NCI-H2081 treated with DMSO at 0.1 percent for 48 hours (cell line): ENCODE measurements at places on chromosomes 1 and 21.

DNA sequence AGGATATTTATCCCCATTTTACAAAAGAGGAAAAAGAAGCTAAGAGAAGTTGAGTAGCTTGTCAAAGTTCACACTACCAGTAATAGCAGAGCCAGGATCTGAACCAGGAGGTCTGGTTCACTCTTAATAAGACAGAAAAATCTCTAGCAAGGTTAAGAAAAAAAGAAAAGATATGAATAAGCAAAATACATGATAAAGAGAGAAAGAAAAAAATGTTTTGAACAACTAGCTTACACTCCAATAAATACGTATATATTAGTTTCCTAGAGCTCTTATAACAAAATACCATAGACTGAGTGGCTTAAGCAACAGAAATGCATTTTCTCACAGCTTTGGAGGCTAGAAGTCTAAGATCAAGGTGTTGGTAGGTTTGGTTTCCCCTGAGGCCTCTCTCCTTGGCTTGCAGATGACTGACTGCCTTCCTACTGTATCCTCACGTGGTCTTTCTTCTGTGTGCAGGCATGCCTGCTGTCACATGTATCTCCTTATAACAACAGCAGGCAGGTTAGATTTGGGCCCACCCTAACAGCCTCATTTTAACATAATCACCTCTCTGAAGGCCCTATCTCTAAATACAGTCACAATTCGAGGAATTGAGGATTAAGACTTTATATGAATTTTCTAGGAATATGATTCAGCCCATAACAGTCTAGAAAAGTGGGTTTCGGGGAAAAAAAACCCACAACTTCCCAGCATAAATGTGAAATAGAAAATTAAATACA, 60.4 kb downstream of the LEPR start:
- DNase-seq, result no peak

DNA sequence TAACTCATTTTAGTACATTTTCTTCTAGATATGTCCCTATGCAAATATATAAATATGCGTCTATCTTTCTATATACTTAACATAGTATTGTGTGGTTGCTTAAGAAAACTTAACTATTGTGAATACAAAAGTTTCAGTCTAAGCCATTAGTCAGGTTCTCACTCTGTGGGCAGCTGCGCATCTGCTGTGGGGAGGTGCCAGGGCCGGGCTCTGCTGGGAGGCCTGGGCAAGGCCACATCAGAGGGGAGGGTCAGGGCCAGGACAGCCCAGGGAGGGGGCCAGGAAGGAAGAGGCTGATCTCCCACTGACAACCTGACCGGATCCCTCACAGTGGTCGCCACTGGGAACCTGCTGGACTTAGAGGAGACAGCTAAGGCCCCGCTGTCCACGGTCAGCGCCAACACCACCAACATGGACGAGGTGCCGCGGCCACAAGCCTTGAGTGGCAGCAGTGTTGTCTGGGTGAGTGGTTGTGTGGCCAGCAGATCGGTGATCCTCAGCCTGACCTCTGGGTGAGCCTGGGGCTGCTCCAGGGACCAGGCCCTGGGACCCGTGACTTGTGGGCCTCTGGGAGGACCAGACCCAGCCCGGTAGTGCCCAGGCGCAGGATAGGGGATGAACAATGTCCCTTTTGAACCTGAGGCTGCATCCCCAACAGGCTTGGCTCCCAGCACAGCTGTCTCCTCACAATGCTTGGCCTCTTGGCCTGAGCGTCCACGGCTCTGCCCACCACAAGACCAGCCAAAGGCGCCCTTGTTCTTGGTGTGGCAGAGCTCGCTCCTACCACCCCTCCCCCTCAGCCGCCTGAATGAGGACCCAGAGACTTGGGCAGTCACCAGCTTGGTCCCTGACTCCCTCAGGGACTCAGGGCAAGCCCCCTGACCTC, 20.2 kb downstream of the LDLRAP1 start:
- no peak for DNase-seq

DNA sequence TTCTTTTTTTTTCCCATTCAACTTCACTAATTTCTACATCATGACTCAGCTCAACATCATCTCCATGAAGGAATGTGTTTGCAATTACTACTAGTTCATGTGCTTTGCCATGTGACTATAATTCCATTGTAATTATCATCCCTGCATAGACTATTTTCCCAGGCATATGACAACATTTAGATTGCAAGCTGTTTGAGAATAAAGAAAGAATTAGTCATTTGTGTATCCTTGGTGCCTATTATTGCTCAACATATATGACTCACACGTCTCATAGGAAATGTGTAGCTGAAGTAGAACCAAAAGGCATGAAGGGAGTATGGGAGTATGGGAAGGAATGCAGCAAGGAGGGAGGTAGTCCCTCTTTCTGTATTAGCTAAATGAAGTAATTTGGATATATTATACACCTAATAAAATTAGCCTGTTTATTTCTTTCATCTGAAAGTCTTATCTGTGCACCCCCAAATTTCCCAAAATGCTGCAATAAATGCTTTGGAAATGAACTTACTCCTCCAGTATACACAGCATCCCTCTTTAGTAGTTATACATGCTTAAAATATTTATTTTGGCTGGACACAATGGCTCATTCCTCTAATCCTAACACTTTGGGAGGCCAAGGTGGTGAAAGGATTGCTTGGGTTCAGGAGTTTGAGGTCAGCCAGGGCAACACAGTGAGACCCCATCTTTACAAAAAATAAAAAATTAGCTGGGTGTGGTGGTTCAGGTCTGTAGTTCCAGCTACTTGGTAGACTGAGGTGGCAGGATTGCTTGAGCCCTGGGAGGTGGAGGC, 316.9 kb upstream of the ADGRL4 start:
- no peak for DNase-seq

- no peak for DNase-seq
Observed at GRCh38 chr1:168468042-168468809, 75.6 kb downstream of the XCL2 start.

DNA sequence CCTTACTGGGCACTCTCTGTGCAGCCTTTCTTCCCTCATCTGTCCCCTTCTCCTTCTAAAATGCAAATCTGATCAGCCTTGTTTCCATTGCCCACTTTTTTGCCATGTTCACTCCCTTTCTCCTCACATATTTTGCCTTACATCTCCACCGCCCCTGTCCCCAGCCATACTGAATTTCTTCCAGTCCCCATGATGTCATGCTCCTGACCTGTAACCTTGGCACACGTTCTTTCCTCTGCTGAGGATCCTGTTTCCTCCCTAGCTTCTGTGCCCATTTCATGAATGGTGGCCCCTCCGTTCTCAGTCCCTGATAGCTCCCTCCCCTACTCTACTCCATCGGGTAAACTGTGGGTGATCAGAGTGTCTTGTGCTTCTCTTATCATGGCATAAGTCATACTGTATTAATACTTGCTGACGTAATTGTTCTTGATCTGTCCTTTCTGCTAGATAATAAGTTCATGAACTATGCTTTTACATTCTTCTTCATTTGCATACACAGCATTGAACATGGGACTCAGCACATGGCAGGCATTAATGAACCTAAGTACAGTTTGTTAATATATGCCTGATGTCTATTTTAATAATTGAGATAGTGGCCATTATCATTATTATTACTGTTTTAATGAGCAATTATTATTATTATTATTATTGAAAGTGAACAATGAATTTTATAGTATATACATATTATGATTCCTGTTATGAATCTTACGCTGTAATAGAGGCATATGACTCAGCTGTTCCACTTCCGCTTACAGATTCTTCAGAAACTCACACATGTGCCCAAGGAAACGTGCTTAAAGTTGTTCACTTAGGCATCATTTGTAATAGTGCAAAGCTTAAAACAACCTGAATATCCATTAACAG, 28.5 kb downstream of the MAP3K21 start:
- DNase-seq, result no peak

- DNase-seq, result no peak
Observed at GRCh38 chr1:35454616-35455015, 102.6 kb downstream of the KIAA0319L start.

GRCh38 chr1:54866801-54867716, 19.9 kb downstream of the DHCR24 start:
- no peak for DNase-seq

GRCh38 chr1:43493661-43494450, 36.8 kb upstream of the PTPRF start:
- DNase-seq, result no peak

- no peak for DNase-seq
Observed at GRCh38 chr1:203177470-203178039, 1.9 kb upstream of the MYBPH start.

DNA sequence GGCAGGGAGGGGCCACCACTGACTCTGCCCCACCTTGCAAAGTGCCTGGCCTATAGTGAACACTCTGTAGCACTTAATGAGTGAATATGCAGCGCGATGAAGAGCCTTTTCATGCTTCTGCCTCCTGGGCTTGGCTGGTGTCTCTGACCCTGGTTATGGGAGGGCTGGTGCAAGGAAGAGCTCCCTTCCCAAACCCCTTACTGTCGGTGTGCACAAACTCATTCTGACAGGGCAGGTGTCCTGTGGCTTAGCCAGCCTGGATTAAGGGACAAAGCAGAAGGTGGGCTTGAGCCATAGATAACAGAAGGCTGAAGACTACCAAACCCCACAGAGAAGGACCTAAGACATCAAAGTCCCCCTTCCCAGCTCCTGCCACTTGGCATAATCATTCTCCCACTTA, 2.0 kb upstream of the NCMAP start:
- no peak for DNase-seq

- DNase-seq, result no peak
Observed at GRCh38 chr1:99644279-99645004, 1.5 kb upstream of the PALMD start.

- no peak for DNase-seq
Observed at GRCh38 chr1:53037159-53037558, 24.9 kb upstream of the PODN start.

GRCh38 chr1:246971090-246971721, 36.7 kb downstream of the ZNF695 start:
- DNase-seq, result no peak

DNA sequence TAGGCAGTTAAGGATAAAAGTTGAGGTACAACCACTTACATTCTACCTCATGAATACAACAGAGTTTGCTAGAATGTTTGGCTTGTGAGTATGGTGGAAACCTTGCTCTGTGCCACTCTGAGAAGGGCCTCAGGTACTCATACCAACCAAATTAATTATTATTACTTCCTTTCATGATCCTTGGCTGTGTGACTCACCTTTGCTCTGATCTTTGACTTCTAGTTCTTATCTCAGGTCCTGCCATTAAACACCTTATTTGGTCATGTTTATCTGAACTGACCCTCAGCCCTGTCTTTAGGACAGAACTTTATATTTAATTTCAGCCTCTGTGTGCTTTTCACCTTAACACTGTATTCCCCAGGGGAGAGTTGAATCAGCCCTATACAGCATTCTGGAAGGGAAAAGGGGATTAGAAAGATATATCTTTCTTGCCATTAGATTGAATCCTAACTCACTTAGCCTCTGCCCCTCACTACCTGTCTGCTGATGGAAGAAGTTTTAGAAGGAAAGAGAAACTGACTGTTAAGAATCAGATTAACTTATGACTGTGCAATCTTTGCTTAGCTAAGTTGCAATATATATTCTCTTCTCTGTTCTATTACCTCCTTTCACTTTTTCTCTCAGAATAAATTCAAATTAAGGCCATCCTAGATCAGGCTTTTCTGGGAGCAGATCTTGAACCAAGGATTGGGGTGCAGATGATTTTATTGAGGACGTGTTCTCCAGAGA, 260.4 kb upstream of the DPYD start:
- no peak for DNase-seq

- DNase-seq, result no peak
Observed at GRCh38 chr1:198132060-198132781, 24.6 kb upstream of the NEK7 start.

- no peak for DNase-seq
Observed at GRCh38 chr1:91124989-91125417, 103.2 kb upstream of the ZNF644 start.

DNA sequence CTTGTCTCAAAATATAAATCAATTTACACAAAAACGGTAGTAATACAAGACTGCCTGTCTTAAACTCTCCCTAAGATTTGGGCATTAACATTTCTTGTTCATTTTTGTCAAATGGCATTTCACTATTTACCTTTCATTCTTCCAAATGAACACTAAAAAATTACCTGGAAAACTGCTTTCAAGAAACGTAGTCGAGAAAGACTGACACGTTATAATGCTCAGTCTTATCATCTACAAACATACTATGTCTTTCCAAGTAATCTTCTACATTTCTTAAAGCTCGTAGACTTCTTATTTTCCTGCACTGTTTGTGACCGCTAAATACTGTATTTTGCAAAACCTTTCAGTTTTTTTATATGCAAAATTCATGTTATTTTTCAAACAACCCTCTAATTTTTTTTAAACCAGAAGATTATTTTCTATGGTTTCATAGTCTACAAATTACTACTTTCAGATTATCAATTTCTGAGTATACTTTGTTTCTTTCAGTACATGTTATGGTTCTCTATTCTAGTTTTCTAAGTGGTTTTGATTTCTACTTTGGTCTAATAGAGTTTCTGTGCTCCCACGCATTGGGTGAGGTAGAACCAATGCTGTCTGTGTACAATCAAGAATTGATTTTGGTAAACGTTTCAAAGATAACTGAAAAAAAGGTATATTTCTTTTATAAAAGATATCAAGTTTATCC, 336.4 kb downstream of the SMYD3 start:
- DNase-seq, result no peak

DNA sequence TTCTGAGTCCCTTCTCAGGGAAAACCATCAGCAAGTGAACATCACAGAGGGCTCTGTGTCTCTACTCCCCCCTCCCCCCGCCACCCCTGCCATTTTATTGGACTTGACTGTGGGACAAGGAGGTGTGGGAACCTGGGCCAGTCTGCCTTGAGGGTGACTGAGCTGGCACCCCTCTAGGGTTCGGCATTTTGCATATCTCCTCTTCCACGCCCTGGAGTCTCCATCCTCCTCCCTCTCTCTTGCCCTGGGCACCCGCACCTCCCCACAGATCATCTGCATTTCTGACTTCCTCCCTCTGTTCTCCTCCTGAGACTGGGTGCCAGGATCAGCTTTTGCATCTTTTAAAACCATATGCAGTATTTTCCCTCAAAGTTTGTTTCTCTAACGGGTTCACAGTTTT, 107.1 kb upstream of the ERRFI1 start:
- DNase-seq, result no peak

GRCh38 chr1:22449636-22450035, 2.0 kb upstream of the ZBTB40 start:
- no peak for DNase-seq

DNA sequence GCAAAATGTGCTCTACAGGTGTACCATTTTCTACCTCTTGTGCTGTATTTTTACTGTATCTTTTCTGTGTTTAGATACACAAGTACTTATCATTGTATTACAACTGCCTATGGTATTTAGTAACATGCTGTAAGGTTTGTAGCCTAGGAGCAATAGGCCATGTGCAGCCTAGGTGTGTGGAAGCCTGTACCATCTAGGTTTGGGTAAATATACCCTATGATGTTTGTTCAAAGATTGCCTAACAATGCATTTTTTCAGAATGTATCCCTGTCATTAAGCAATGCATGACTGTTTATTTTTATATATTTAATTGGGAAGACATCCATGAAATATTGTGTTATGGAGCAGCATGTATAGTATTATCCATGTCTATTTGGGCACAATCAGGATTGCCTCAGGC, 11.0 kb downstream of the ETV3L start:
- no peak for DNase-seq

- DNase-seq, result no peak
Observed at GRCh38 chr1:29372108-29372507, 135.8 kb downstream of the PTPRU start.

GRCh38 chr1:157403203-157403602, 149.1 kb downstream of the FCRL5 start:
- DNase-seq, result no peak

GRCh38 chr1:203632941-203633340, 6.3 kb downstream of the ATP2B4 start:
- no peak for DNase-seq

GRCh38 chr1:170929835-170930554, 5.3 kb upstream of the MROH9 start:
- peak; percentile 25 for DNase-seq

GRCh38 chr21:28723646-28724045, 269.0 kb downstream of the LTN1 start:
- no peak for DNase-seq
